ENCODE measurements at places on chromosomes 7 and 10.

- no peak for DNase-seq
These were observed 409.7 kb upstream of the MTPN start for GRCh38 chr7:136386876-136387275.

- DNase-seq: no peak
These were observed 145.0 kb upstream of the YAE1 start for GRCh38 chr7:39421251-39421650.

- DNase-seq: no peak
These were observed 242.0 kb downstream of the BICC1 start for GRCh38 chr10:58754469-58755339.

GRCh38 chr10:106815427-106816043 is 349.0 kb downstream of the SORCS1 start:
- no peak for DNase-seq

DNA sequence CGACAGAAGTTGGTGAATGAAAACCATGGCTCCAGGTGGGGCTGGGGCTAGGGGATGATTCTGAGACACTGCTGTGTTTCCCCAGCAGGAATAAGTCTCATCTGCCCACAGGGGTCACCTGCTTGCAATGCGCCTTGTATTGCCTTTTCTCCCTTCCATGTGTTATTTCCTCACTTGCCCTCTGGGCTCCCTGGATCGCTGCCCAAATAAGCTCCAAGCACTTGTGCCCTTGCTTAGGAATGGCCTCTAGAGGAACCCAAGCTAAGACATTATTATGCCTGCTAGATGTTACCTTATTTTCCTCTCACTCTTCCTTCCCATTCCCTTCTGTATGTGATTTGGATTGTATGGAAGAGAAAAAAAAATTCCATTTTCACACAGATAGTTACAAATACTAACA is 24.8 kb upstream of the PLPP4 start:
- DNase-seq: no peak

GRCh38 chr7:137316648-137317353 is 26.7 kb downstream of the PTN start:
- DNase-seq: no peak

DNA sequence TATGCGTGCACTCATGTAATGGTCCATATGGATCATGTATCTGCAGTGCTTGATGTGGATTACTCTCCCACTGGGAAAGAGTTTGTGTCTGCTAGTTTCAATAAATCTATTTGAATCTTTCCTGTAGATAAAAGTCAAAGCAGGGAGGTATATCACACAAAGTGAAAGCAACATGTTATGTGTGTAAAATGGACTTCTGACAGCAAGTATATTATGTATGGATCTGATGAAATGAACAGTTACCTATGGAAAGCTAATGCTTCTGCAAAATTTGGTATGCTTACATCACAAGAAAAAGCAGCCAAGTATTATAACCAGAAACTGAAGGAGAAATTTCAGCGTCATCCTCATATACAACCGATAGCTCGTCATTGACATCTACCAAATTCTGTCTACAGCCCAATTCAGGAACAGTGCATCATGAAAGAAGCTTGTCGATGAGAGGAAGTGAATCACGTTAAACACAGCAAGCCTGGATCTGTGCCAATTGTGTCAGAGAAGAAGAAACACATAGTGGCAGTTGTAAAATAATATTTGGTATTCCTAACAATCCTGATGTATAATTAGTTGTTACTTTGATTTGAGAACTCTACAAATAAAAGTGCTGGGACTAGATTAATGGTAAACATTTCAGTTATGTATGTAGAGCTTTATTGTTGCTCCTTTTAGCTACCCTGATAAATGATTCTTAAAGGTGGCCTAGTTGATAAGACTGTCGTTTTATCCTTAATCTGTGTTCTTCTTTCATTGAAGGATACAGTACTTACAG is 14.2 kb upstream of the SYPL1 start:
- peak; percentile 16 for DNase-seq

DNA sequence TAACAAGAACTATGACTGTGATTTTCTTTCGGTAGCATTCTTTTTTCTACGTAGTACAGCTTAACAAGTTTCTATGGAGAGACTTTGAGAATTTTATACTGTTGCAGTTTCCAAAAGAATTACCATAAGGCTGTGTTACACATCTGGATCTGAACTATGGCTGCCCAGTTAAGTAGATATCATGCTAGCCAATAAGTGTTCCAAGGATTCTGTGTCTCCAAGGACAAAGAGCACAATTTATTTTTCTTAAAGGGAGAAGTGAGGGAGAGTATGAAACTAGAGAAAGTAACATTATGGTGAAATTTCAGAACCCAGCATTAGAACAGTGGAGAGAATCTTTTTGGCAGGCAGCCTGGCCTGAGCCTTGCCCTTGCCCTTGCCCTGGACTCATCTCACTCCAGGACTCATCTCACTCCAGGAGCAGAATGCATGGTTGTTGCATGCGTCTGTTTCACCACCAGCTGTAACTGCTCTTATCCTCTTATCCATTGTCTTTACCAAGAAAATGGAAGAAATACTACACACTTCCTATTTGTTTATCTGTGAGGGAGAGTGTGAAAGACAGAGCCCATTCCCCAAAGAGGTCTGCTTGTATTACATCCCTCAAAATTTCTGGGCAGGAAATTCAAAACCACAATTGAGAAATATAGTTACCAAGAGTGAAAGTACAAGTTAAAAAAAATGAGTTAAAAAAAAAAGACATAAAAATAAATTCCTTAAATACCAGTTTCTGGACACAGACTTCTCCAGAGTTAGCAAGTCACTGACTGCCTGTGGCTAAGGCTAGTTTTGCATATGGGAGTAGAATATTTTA is 1067.5 kb downstream of the NRG3 start:
- DNase-seq: no peak

- DNase-seq: no peak
These were observed 63.9 kb upstream of the LOXL4 start for GRCh38 chr10:98331885-98332284.

GRCh38 chr7:45151131-45151684 is 6.4 kb upstream of the RAMP3 start:
- DNase-seq: no peak

GRCh38 chr7:149489391-149490024 is 8.1 kb downstream of the ZNF746 start:
- no peak for DNase-seq

DNA sequence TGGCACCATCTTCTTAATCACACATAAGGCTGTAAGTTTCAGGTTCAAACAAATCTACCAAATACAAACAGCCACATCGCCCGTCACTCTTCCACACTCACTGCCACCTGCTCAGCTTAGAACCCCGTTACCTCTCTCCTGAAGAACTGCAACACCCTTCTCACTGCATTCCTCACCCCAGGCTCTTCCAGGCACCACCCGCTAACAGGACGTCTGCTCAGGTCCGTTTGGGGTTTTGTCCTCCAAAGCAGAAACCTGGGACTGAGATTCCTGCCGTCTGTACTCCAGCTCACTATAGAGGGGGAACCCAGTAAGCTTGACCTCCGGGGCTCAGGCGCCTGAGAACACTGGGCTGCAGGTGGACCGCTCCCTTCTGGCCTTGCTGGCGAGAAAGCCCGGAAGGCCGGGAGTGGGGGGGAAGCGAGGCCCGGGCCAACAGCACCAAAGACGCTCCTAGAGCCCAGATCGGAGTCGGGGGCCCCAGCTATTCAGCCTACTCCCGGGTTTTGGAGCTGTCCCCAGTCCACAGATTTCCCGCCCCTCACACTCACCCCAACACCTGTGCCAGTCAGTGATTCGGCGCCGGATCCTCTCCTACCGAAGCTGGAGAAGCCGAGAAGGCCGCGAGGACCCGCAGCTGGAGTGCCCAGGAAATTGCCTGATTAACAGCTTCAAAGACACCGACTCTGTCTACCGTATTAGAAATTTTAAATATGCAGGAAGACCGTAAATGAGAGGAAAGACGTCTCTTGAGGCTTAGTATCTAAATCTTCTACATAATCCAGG is at the start of gene AP3M1:
TSS of gene AP3M1 (minus strand) at position 625 of the 786 bp plus-strand sequence. CDS start 12,449 bp downstream, outside the sequence.
- DNase-seq: peak; percentile 56

DNA sequence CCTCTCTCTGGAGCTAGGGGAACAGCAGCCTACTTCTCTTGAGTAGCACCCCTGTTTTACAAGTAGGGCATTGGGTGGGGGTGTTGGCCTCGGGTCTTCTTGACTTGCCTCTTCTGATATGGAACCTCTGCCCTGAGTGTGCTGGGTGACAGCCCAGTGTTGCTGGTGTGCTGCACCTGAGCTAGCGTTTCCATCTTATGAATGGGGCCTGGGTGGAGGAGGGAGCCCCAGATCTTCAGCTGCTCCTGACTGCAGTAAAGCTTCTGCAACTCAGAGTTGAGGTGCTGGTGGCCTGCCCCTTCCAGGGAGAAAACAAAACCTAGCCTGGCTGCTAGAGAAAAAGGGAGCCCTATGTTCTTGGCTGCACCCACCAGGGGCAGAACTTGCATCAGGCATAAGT is 202.5 kb upstream of the SHH start:
- DNase-seq: no peak

DNA sequence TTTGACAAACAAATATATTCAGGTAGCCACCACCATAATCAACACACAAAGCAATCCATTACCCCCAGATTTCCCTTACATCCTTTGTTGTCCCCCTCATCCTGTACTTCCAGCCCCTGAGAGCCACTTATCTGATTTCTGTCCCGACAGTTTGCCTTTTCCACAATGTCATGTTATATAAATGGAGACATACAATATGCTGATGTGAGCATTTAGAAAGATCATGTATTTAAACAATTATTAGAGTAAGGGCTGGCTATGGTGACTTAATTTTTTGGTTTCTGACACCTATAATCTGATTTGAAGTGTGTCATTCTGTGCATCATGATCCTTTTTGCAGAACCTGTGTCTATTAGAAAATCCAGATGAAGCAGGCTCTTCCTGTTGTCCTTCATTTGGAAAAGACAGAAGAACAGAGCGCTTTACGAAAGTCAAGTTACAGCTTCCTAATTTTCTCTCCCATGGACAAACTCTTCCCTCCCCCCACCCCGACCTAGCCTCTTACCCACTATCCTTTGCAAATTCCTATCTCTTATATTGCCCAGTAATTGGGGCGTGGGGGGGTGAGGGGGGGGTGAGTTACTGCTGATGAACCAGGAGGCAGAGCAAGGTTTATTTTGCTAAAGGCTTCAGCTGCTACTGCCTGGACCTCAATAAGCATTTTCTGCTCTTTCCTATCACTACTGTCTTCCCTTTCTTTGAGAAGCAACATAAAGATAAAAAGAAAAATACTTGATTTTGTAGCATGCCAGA is 252.4 kb upstream of the C7orf33 start:
- DNase-seq: no peak

DNA sequence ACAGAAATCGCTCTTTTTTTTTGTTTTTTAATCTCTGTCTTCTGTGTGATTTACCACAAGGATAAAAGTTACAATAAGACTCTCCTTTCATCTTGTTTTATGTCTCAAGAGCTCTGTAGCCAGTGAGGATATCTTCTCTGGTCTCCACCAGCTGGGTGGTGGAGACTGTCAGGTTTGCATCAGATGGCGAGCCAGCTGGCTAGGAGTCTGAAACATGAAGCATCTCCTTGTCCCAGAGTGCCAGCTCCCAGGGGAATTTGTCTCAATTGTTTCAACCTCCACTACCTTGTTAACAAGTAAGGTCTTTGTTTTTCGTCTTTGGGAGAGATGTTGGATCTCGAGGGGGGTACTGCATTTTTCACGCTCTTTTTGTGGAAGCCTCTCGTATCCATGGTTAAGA is 47.3 kb downstream of the FRMPD2 start:
- no peak for DNase-seq

DNA sequence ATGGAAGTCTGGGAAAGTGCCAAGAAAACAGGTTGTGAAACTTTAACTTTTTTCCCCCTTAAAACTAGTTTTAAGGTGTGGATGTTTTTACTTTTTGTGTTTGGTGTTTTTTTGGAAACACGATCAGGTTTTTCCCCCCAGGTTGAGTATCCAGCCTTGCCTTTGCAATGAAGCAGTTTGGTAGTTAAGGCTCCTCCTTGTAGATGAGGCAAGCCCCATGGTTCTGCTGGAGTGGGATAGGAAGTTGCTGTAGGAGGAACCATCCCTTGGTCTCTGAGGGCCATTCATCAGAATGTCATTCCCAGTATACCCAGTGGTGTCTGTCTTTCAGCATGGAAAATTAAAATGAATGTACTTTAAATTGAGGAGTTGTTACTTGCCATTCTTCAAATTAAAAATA is 2.7 kb downstream of the CUL1 start:
- no peak for DNase-seq

- DNase-seq: no peak
These were observed 62.8 kb downstream of the PRTFDC1 start for GRCh38 chr10:24889639-24890038.

- no peak for DNase-seq
These were observed 4.6 kb downstream of the SH2B2 start for GRCh38 chr7:102291056-102291915.

GRCh38 chr7:130419658-130420057 is 21.2 kb downstream of the CEP41 start:
- DNase-seq: no peak

DNA sequence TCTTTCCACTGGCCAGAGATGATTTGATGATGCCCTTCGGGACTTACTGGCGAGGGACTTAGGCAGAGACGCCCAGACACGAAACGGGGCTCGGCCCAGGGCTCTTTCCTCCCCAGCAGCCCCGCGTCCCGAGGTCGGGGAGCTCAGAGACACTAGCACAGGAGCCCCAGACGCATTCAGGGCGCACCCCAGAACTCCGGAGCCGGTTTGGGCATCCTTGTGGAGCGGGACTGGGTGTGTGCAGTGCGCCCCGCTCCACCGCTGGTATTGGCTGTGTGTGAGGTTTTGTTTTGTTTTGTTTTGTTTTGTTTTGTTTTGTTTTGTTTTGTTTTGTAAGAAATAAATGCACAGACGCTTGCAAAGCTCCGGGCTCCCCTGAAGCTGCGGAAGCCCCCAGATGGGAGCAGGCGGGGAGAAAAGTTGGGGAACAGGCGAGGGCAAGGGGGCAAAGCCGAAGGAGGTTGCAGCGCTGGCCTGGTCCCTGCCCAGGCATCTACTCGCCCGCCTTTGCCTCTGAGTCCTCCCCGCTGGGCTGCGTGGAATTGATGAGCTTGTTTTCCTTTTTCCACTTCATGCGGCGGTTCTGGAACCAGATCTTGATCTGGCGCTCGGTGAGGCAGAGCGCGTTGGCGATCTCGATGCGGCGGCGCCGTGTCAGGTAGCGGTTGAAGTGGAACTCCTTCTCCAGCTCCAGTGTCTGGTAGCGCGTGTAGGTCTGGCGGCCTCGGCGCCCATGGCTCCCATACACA is 1.9 kb upstream of the HOXA5 start:
- DNase-seq: no peak

DNA sequence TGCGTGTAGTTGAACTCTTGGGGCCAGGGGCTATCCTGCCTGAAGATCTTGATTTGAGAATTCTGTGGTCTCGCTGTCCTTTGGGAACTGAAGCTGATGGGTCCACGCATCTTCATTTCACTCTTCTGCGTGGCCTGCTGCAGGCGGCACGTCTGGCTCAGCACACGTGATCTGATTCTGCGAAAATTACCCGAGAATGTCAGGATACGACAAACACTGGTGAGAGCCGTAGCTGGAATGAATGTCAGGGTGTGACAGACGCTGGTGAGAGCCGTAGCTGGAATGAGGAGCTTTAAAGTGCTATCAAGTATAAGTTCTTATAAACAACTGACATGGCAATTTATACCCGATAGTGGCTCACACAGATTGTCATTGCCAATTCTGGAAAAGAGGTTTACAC is 44.6 kb upstream of the CFAP46 start:
- no peak for DNase-seq

- no peak for DNase-seq
These were observed 137.3 kb downstream of the SEMA3C start for GRCh38 chr7:80781561-80781979.

GRCh38 chr10:16948361-16948760 is 131.1 kb upstream of the RSU1 start:
- no peak for DNase-seq

All from stimulated activated CD4-positive, alpha-beta T cell treated with anti-CD3 and anti-CD28 coated beads, Interleukin-1b, Interleukin-23, amount 100 ng/mL, for 1 hour (primary cell).